ENCODE measurements at places on chromosomes 3 and 15. TPM values are rescaled to one million over a fixed set of nuclear protein-coding genes. Genes with fewer than 3 reads are reported as not detected.

GRCh38 chr3:66397745-66398144, 103.1 kb downstream of the LRIG1 start:
- no peak for DNase-seq

The GPD1L gene
- 19.3 TPM for polyA plus RNA-seq

DNA sequence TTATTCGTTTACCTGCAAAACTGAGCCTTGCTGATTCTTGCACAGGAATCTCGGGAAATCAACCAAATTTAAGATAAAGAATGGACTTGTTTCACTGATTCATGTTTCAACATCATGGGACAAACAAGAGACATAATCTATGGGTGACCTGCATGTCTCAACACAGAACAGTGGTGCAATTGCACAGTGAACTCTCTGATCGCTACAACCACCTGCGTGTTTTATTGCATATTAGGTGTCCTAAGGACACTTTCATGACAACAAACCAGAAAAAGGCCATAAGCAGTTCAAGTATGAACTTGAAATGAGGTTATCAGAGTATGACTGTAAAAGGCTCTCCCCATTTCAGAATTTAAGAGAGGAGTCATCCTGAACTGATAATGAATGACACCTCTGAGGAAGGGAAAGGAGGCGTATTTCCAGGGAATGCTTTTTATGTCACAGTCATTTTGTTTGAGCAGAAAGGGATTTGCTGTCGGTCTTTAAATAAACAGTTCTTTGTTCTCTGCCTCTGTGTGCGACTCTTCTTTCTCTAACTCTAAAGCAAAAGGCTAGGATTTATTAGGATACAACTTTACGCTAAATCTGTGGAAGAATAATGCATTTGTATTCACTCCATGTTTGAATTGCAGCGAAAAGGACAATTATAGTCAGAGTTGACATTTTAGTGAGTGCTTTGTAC, 167.2 kb downstream of the RBMS3 start:
- no peak for DNase-seq

The ROBO2 gene
- 106 TPM for polyA plus RNA-seq

DNA sequence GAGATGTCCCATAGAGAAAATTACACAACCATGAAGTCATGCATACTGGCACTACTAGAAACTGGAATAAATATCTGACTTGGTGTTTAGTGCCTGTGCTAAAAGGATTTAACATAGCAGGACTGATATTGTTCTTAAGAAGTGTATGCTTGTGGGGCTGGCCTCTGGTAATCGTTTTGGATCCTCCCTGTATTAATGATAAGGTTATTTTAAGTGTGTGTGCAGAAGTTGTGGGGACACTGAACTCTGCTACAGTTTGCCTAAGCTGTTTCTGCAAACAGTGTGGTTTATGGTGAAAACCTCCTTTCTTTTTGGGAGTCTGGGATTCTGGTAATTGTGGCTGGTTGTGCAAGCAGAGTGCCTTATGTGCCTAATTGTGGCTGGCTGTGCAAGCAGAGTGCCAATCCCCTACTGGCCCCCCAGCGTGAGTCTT, 120.8 kb downstream of the CLASP2 start:
- no peak for DNase-seq
